ENCODE measurements at places on chromosomes 3 and 15.

GRCh38 chr3:186220911-186221645 is 112.2 kb upstream of the ETV5 start:
- DNase-seq, result no peak

- no peak for DNase-seq
Measured at GRCh38 chr15:99312228-99312627, 60.9 kb downstream of the LRRC28 start.

- no peak for DNase-seq
Measured at GRCh38 chr15:80950291-80951078, 39.1 kb downstream of the MESD start.

GRCh38 chr3:153722157-153722556 is 399.0 kb upstream of the ARHGEF26 start:
- no peak for DNase-seq
